ENCODE measurements at places on chromosomes 7 and 10.

DNA sequence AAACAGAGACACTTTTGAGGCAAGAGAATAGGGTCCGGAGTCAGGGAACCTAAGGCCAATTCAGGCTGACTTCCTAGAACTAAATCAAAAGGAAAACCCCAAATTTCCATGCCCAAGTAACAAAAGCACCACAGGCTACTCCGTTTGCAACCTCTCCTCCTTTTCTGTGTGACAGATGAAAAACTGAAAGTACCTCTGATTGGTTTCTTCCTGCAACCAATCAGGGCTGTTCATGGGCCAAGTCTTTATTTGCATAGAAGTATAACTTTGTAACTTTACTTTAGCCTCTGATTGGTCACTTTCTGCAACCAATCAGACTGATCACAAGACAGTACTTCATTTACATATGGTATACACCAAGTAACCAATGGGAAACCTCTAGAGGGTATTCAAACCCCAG is 239.9 kb upstream of the KCND2 start:
- no peak for DNase-seq

DNA sequence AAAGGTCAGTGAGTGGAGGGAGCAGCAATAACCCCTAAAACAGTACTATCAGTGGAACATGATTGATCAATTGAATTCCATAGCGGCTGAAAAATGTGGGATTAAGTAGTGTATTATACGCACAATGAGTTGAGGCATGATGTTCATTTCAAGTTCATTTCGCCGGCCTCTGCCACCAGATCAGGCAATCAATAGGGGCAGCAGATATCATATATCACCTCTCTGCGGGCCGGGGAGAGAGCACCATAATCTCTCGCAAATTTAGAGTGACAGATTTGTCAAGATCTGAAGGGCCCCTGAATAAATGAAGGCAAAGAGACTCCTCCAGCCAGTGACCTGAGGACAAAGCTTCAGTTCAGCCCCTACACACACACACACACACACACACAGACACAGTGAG is 58.5 kb downstream of the PAX2 start:
- DNase-seq = no peak

- DNase-seq = no peak
Observed at GRCh38 chr10:22992621-22993020, 64.8 kb downstream of the ARMC3 start.

DNA sequence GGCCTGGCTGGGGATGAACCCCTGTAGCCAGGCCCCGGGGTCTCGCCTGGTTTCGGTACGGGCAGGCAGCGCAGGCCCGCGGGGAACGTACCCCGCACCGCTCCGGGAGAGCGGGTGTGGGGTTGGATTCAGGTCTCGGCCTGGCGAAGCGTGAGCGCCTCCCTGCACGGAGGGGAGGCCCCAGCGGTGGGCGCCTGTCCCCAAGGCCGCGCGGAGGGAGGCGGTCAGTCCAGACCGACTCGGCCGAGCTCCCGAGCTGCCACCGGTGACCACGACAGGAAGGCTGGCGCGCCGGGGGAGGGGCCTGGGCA is 378 bp upstream of the INPP5F start:
- no peak for DNase-seq

GRCh38 chr10:67306588-67307205 is 380.9 kb downstream of the LRRTM3 start:
- DNase-seq = no peak

GRCh38 chr10:78768041-78768835 is 300.5 kb upstream of the ZMIZ1 start:
- DNase-seq = peak; percentile 56

- no peak for DNase-seq
Observed at GRCh38 chr7:54429111-54429510, 113.1 kb upstream of the VSTM2A start.

GRCh38 chr10:76248649-76249200 is 817.3 kb downstream of the LRMDA start:
- no peak for DNase-seq

DNA sequence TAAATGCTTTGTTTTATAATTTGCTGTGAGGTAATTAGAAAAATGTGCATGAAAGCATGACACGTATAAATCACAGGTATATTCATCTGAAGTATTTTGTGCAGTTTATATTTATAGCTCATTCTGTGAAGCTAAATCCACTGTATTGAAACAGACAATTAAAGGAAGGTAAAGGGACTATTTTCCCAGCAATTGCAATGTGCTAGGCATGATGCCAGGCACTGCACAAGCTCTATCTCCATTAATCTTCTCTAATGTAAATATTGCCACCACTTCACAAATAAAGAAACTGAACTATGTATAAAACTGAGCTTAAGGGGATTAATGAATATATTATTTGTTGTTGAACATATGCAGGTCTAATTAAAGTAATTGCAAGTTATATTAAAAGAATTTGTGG is 1012.5 kb downstream of the NRG3 start:
- peak; percentile 53 for DNase-seq

GRCh38 chr7:107810626-107811025 is 7.6 kb upstream of the SLC26A3 start:
- DNase-seq = no peak

DNA sequence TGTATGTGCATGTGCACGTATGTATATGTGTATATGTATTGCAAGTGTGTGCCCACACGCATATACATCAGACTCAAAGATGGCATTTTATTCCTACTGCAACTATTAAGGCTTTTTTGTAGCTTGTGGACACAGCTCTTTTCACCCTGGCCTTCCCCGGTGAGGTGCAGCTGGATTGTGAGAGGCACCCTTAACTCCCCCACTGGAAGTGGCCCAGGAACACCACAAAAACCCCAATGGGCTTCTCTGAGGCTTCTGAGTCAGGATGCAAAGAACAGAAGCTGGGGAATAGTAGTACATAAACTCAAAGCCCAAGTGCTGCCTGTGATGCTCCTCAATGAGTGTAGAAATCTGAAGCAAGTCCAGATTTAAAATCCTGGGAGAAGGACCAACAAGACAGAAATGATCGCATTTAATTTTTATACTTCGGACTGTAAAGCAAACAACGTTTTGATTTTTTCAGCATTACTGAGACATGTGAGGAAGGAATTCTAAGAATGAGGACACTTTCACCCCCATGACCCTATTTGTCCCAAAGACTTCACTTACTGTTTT is 369.2 kb upstream of the MGMT start:
- no peak for DNase-seq

DNA sequence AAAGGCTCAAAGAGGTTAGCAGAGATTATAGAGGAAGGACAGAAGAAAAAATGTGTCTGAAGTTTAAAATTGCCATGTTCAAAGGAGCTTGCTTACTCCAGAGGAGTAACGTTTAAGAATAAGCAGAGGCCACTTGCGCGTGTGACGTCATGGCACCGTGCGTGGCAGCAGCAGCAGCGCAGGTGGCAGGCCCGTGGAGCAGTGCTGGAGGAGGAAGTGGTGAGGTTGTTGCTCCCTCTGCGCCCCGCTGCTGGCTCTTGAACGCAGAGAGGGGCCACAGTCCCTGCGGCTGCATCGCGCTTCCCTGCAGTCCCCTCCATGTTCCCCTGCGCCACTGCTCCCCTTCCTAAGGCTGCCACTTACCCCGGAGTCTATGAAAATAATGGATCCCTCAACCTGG is 37.5 kb downstream of the GDI2 start:
- peak; percentile 58 for DNase-seq

GRCh38 chr7:137395420-137395819 is 51.9 kb upstream of the PTN start:
- peak; percentile 56 for DNase-seq

Measured in stomach (tissue), 19 donors.